ENCODE measurements at places on chromosomes 1 and 21. TPM values are rescaled to one million over a fixed set of nuclear protein-coding genes. Genes with fewer than 3 reads are reported as not detected.

DNA sequence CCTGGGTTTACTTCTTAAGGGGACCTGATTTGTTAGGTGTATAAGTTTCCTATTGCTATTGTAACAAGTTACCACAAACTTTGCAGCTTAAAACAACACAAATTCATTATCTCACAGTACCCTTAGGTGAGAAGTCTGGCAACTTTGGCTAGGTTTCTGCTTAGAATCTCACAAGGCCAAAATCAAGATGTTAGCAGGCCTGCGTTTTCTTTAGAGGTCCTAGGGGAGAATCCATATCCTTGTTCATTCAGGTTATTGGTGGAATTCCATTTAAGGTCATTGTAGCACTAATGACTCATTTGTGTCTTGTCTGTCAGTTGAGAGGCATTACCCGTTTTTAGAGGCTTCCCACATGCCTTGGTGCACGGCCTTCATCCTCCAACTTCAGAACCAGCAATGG, 8.2 kb upstream of the SH2D1B start:
- DNase-seq: no peak

The PRAMEF20 gene
- total RNA-seq: not detected

The ANKRD45 gene
- 0.72 TPM for total RNA-seq

DNA sequence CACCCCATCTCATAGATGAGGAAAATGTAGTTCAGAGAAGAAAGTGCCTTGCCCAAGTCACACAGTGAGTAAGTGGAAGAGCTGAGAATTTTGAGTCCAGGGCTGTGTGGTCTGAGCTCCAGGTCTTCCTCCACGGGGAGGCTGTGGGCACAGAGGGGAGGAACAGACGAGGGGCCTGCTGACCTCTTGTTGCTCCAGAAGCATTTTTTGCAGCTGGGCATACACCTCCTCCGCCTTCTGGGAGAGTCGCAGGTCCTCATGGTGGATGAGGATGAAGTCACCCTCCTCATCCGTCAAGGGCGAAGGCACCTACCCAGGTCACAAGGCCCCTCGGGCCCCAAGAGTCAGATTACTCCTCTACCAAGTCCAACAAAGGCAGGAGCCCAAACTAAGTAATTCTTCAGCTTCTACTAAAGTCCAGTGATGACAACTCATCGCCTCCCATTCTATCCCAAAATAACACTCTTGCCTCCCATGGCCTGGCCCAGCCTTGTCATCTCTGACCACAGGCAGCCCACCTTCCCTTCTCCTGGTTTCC, 9.1 kb downstream of the CC2D1B start:
- no peak for DNase-seq

GRCh38 chr1:160077486-160077885, 3.9 kb upstream of the KCNJ9 start:
- DNase-seq: no peak

DNA sequence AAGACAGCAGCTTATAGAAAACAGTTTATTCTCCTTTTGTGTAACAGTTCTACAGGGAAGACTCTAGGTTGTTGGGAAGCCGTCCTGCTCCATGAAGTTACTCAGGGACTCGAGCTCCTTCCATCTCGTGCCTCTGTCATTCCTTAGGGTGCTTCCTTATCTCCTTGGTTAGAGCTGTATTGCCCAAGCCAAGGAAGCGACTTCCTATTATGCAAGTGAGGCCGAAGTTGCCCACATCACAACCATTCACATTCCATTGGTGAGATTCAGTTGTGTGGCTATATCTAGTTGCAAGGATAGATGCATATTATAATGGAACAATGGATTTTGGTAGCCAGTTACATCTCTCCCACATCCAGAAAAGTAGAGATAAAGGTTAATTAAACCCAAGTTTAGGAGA, 9.0 kb downstream of the GSTM5 start:
- no peak for DNase-seq

The DPH2 gene
- 12.2 TPM for total RNA-seq

DNA sequence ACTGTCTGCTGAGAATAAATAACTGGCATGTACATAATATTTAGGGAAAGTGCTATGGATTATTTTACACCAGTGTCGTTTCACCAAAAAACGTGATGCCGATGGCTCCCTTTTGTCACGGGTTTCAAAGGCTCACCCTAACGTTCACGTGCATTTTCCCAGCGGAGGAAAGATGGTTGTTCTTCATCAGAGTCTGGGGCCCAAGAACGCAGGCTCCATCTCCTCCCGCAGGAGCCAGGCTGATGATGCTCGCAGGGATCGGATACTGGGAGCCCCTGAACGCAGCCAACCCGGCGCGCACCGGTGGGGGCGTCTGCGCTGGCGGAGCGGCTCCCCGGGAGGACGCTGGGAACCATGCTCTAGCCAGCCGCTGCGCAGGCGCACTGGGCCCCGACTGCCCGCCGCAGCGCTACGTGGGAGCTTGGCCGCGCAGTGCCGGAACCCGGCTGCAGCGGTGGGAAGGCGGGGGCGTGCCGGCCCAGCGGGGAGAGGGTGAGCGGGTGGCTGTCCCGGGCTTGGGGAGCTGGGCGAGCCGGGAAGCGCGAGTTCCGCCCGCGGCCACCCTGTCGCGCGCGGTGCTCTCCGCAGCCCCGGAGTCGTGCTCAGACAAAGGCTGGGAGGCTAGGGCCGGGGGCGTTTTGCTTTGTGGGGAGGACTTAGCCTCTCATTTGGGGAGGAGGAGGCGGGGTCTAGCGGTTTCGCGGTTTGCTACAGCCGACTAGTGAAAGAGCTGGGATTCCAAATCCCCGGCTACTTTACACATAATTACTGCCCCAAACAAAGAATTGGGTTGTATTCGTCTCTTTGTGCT, at the start of gene ZFP69B:
Gene ZFP69B, plus strand, starts transcription at position 793 of the 811 bp plus-strand sequence. CDS start 486 bp downstream, outside the sequence.
- peak; percentile 97 for DNase-seq

DNA sequence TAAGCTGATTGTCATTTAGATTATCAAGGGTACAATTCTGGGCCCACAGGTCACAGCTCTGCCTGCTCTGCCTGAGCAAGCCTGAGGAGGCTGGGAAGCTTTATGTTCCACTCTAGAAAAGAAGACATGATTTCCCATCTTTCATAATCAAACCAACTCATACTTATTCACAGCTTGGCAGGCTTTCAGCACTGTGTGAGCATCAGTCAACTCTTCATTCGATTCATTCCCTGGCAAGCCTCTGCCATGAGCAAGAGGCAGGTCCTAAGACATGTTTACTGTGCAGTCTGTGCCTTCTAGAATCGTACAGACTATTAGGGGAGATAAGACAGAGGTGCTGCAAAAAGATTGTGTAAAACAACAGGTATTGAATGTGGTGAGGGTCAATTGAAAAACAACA, 24.5 kb upstream of the KIRREL1 start:
- DNase-seq: no peak

DNA sequence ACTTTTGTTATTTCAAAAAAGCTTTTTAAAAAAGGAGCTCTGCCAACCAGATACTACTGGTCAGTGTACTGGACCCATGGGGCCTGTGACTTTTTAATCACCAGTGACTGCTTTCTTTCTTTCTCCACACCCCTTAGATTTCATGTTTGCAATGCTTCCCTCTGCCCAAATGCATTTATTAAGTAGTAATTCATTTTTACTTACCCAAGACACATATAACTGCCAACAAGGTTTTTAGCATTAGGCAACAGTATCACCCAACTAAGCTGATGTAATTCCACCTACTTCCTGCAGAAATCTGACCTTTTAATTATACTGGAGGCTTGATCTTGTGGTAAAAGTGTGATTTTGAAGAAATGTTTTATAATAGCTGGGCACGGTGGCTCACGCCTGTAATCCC, 12.5 kb downstream of the MECR start:
- DNase-seq: no peak

- DNase-seq: peak; percentile 52
These were observed 207.7 kb upstream of the KAZN start for GRCh38 chr1:14390816-14391215.

DNA sequence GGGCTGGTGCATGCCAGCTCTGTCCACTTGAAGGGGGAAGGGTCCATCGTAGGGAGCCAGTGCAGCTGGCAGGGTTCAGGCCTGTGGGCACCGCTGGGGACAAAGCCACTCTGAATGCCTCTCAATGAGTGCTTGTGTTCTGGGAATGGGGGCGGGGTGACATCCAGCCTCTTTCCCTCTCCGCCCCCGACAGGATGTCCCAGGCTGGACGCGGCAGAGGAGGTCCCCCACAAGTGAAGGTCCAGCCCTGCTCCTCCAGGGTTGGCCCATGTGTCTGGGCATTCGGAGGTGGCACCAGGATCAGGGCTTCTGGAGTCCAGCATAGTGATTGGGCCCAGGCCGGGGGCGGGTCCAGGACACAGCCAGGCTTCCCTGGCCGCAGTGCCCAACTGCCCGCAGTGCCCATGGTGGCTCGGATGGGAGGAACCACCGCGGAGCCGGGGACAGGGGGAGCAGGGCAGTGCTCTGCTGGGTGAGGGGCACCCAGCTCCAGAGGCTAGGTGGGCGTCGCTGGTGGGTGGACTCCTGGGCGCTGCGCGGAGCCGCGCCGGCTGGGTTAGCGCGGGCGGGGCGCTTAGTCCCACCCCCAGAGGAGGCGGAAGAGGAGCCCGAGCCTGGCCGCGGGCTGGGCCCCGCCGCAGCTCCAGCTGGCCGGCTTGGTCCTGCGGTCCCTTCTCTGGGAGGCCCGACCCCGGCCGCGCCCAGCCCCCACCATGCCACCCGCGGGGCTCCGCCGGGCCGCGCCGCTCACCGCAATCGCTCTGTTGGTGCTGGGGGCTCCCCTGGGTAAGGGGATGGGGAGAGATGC, at the start of gene SHISA4:
Gene SHISA4, plus strand, starts transcription at position 617 of the 808 bp plus-strand sequence. Its CDS starts 97 bp downstream, at position 714.
- DNase-seq: peak; percentile 85

DNA sequence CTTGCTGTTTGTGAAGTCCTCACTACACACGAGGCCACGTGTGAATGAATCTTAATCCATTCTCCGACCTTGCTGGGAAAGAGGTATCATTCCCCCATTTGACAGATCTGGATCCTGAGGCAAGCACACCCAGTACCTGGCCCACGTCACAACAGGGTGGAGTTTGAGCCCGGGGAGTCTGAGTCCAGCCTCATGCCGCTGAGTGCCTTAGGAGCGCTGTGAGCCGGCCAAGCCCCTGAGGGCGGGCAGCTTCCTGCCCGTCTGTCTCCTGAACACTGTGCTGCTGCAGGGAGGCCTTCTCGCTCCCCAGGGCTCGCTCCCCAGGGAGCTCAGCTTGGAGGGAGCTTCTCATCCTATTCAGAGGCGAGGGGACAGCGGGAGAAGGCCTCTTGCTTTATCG, 29.7 kb downstream of the SLC45A1 start:
- DNase-seq: no peak

DNA sequence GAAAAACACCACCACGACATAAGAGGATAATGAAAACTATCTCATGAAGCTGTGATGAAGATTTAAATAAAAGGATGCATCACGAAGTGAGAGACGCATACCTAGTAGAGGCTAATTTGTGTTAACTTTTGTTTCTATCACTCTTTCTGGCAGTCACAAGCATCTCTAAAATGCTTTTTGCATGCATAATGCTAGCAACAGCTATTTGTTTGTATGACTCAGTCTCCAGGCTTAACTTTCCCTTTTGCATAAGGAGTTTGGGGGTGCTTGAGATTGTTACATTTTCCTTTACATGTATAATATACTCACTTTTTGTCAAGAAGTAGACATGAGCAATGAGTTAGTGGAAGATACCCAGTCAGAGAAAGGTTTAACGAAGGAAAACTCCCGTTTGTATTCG, 385.4 kb downstream of the DISC1 start:
- DNase-seq: no peak

- DNase-seq: no peak
These were observed 31.4 kb downstream of the DDR2 start for GRCh38 chr1:162663589-162664106.

DNA sequence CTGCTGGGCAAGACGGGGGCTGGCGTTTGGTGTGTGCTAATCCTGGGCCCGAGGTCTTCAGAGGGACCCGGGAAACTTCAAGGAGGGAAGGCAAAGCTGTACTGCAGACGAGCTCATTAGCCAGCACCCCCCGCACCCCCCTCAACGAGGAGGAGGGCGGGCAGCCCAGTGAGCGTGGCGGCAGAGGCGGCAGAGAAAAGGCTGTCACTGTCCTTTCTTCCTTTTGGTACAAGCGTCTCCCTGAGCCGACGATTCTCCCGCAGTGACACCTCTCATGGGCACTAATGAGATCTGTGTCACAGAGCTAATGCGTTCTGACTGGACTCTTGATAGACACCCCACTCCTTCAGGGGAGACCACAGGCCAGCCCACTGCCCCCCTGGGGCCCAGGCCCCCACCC, 29.5 kb downstream of the DMAP1 start:
- no peak for DNase-seq

DNA sequence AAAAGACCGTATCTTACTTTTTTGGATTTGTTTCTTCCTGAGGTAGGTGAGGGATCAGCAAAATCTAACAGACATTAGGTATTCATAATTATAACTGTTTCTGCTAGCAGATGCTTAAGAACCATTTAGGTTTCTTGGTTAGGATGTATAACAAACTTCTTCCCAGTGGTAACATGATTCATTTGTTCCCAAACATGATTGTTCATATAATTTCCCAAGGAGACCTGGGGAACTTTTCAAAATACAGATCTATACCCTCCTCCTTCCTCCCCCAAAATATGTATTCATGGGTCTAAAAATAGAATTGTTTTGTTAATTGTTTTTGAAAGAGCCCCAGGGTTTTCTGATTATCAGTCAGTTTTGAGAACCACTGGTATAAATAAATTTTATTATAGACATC, 228.2 kb downstream of the COP1 start:
- no peak for DNase-seq

The SLC22A15 gene
- 3.6 TPM for total RNA-seq

The TFAP2E gene
- not detected for total RNA-seq

DNA sequence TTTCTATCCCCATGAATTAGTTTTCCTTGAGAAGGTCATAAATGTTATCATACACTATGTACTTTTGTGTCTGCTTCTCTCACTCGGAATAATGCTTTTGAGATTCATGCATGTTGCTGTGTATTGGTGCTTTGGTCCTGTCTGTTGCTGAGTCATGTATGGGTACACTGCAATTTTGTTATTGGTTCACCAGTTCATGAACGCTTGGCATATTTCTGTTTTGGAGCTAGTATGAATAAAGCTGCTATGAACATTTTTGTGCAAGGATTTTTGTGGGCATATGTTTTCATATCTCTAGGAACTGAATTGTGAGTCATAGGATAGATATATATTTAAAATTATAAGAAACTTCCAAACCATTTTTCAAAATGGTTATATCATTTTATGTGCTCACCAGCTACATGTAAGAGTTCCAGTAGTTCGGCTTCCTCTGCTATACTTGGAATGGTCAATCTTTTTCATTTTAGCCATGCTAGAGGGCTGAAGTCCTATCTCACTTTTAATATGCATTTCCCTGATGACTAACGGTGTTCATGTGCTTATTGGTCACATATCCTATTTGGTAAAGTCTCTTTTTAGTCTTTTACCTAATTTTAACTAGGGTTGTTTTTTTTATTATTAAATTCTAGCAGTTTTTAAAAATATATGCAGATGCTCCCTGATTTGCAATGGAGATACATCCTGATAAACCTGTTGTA, 38.2 kb downstream of the ETS2 start:
- DNase-seq: no peak

- DNase-seq: no peak
These were observed 2.5 kb downstream of the AGRN start for GRCh38 chr1:1022302-1023009.

The HLX gene
- total RNA-seq: 8.3 TPM

GRCh38 chr1:69320757-69321211, 246.9 kb upstream of the LRRC7 start:
- DNase-seq: no peak

All from tongue (tissue), 3 donors.